ENCODE measurements at places on chromosomes 5 and 9. TPM values are rescaled to one million over a fixed set of nuclear protein-coding genes. Genes with fewer than 3 reads are reported as not detected.

Gene ZNF782
- total RNA-seq = 5.0 TPM

Gene EDIL3
- total RNA-seq = not detected

Gene SEC16A
- 96.7 TPM for total RNA-seq

Gene HK3
- not detected for total RNA-seq

Gene MARVELD2
- total RNA-seq = 0.26 TPM

Gene DYNC2I2
- total RNA-seq = 52.5 TPM

Gene FOXI1
- total RNA-seq = not detected
